ENCODE measurements at places on chromosomes 16 and 17.

DNA sequence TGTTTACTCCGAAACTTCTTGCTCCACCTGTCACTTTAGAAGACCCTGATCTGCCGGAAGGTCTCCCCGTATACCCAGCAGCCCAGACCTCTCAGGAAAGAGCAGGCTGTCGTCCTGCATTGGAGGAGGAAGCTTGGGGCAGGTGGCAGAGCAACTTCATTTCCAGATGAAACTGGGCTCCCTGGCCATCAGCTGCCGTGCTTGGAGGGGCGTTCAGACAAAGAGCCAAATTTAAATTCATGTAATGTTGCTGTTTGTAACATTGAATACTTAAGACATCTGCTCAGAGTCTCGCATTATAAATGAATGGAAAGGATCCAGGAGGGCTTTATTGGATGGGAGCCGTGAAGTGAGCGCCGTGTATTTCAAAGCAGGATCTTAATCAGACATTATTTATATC lies 628.5 kb downstream of the MAF start:
- DNase-seq = no peak

DNA sequence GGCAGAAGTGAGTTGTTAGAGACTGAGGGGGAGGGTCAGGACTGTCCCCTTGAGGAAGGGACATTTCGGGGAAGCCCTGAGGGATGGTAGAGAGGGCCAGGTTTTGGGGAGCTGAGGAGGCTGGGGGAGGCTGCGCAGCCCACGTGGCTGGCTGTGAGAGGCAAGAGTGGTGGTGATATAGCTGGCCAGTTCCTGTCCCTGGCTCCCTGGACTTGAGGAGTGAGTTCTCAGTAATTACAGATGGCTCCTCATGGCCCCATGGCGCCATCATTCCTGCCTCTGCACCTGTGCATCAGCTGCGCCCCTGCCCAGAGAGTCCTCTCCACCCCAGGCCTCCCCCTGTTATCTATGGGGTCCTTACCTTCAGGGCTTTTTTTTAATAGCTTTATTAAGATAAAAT lies 30.3 kb downstream of the MPRIP start:
- no peak for DNase-seq

DNA sequence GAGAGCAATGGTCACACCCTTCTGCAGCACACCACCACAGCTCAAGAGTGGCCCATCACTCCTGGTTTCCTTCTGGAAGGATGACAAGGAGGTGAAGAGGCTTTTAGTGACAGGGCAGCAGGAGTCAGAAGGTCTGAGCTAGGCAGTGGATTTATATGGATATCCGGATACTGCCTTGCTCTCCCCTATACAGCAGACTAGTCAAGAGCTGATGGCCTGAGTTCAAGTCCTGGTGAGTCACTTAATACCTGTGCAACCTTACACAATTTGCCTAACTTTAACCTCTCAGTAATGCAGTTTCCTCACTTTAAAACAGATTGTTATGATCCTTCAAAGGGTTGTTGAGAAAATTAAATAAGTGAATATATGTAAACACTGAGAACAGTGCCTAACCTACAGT lies 22.9 kb downstream of the MYO18A start:
- DNase-seq = no peak

DNA sequence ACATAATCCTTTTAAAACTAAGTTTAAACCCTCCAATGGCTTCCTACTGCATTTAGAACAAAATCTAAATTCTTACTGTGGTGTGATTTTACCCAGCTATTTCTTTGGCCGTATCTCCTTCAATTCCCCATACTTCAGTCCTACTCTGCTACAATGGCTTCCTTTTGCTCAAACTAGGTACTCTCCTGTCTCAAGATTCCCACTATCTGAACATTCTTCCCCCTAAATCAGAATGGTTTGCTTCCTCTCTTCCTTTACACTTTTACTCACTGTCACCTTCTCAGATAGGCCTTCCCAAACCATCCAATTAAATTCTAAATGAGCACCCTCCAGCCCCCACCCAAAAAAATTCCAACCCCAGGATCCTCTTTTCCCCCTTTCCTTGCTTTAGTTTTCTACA lies 109.2 kb downstream of the BRIP1 start:
- DNase-seq = no peak

- DNase-seq = no peak
These were observed 103.4 kb downstream of the ZNF778 start for GRCh38 chr16:89320782-89321501.

GRCh38 chr17:21199856-21200255 lies 14.1 kb downstream of the TMEM11 start:
- no peak for DNase-seq

DNA sequence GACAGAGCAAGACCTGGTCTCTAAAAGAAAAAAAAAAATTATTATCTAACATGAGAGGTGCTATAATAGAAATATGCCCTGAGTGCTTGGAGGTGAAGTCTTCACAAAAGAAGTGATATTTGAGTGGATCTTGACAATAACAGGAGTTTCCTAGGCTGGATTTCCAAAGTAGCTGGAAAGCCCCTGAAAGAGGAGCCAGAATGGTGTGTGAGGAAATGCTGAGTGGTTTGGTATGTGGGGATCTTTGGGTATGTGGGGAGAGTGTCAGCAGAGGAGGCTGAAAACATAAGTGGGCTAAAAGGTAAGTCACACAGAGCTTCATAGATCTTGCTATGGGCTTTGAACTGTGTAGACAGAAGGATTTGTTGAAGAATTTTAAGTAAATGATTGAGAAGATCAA lies 100.1 kb downstream of the YPEL2 start:
- DNase-seq = no peak

- no peak for DNase-seq
These were observed 40.2 kb downstream of the C17orf67 start for GRCh38 chr17:56793531-56793930.

GRCh38 chr16:1408171-1408837 lies 6.2 kb downstream of the UNKL start:
- DNase-seq = peak; percentile 98

- DNase-seq = no peak
These were observed 2.7 kb downstream of the MPRIP start for GRCh38 chr17:17044846-17045561.

Measured in stimulated activated CD8-positive, alpha-beta memory T cell treated with anti-CD3 and anti-CD28 coated beads, Interleukin-4, amount 100 ng/mL, for 4 hours (primary cell).